ENCODE measurements at places on chromosomes 16 and 17.

- no peak for DNase-seq
Measured at GRCh38 chr16:86362155-86362849, 148.0 kb upstream of the FOXF1 start.

DNA sequence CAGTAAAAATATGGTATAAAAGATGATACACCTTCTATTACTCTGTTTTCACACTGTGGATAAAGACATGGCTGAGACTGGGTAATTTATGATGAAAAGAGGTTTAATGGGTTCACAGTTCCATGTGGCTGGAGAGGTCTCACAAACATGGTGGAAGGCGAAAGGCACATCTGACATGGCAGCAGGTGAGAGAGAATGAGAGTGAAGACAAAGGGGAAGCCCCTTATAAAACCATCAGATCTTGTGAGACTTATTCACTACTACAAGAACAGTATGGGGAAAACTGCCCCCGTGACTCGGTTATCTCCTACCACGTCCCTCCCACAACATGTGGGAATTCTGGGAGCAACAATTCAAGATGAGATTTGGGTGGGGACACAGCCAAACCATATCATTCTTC lies 45.6 kb downstream of the TBC1D26 start:
- DNase-seq: no peak

GRCh38 chr16:27636453-27637240 lies 86.7 kb downstream of the KATNIP start:
- DNase-seq: no peak

GRCh38 chr17:72423286-72423589 lies 302.4 kb downstream of the SOX9 start:
- no peak for DNase-seq

DNA sequence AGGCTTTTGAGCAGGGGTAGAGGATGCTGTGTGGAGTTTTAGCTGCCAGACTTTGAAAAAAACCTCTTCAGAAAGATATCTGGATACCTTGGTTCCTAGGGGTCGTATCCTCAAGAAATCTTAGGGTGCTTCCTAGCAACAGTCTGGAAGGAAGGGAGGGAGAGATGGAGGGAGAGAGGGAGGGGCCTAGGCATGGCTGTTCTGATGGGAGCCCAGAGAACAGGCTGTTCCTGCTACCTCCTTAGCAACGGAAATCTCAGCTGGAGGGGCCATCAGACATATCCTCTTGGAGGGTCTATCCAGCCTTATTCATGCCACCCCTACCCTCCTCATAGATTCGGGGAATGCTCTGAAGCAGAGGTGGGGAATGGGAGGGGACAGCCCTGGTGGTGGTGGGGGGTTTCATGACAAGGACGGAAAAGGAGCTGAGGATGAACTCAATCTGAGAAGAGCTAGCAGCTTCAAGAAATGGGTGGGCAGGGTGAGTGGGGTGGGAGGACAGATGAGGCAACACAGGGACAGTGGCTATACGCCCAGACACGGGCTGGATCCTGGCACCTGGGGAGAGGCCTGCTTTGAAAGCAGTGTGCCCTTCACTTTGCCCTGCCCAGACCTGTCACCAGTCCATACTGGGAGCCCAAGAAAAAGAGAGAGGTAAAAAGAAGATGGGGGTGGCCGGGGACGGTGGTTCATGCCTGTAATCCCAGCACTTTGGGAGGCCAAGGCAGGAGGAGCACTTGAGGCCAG lies 2.9 kb upstream of the THRA start:
- DNase-seq: no peak

DNA sequence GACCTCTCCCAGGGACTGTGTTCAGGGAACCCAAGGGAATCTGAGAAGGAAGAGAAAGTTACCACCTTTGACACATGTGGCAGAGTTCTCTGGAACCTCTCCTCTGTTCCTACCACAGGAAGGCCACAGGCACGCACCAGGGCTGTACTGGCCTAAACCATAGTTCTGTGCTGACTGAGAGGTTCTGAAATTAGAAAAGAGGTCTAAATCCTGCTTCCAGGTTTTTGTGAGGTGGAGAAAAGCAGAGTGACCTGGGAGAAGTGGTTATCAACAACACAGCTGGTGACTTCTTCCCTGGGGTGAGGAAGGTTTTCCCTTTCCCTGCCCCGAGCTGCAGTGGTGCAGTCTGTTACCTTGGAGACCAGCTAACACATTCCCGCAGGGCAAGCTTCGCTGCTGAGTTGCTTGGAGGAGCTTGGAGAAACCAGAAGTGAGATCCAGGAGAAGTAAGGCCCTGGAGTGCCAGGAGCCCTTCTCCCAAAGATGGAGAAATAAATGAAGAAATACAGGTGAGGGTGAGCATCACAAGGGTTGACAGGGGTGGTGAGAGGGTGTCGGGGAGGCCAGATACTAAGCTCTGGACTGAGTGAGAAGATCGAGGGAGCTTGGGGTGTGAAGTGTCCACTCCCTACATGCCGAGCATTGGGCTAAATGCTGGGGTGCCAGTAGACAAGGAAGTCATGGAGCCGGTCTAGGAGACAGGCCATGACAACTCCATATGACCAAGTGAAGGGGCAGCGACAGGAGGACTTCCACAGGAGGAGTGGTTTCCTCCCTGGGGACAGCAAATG lies at the start of gene VWA3A:
VWA3A (plus strand) TSS at position 399 of the 791 bp plus-strand sequence; CDS start at position 496, 97 bp downstream.
- DNase-seq: no peak

- DNase-seq: no peak
Measured at GRCh38 chr16:73289232-73289631, 241.3 kb upstream of the ZFHX3 start.

DNA sequence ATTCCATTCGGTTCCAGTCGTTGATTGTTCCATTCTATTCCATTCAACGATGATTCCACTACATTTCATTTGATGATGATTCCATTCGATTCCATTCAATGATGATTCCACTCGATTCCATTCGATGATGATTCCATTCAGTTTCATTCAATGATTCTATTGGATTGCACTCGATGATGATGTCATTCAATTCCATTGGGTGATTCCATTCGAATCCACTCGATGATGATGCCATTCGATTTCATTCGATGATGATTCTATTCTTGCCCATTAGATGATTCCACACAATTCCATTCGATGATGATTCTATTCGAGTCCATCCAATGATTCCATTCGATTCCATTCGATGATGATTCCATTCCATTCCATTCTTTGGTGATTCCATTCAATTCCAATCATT lies 1283.7 kb downstream of the TP53TG3F start:
- DNase-seq: no peak

DNA sequence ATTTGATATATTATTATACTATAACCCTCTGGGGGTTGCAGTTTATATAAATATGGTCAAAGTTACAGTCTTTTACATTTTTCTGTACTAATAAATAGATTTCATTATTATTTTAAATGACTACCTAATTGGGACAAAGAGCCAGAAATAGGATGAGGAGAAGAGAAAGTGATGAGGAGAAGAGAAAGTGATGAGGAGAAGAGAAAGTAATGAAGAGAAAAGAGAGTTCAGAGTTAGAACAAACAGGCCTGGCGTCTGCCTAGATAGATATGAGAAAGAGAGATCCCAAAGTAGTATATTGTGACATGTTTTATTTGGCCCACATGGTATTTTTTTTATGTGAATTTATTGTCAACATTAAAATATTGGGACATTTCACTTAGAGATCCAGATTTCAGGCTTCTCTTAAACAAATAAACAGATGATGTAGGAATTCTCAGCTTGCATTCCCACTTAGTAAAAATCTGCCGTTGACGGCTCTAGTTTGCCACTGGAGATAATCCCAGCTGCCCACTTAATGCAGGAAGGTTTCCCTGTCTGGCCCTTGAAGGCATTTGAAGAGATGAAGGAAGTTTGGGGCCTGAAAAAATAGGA lies 210.7 kb downstream of the STX8 start:
- DNase-seq: no peak

DNA sequence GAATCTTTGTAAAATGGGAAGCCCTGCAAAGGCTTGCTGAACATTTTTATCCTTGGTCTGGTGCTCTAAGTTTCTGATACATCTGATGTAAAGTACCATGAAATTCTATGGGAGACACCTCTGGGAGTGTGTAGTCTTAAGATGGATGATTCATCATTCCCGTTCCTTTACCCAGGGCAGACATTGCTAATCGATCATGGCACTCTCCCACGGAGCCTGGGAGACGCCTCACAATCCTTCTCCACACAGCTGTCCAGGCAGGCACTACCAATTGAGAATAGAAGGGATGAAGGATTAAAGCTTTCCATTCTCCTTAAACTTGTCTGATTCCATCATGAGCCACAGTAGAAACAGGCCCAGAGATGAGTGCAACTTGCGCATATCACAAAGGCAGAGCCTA lies 144.8 kb downstream of the GSG1L start:
- DNase-seq: no peak

DNA sequence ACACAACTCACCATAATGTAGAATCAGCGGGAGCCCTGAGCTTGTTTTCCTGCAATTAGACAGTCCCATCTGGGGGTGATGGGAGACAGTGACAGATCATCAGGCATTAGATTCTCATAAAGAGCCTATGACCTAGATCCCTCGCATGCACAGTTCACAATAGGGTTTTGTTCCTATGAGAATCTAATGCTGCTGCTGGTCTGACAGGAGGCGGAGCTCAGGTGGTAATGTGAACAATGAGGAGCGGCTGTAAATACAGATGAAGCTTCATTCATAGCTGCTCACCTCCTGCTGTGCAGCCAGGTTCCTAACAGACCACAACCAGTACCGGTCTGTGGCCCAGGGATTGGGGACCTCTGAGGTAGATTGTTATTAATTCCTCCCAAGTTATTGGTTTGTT lies 2.9 kb upstream of the DOK4 start:
- no peak for DNase-seq

DNA sequence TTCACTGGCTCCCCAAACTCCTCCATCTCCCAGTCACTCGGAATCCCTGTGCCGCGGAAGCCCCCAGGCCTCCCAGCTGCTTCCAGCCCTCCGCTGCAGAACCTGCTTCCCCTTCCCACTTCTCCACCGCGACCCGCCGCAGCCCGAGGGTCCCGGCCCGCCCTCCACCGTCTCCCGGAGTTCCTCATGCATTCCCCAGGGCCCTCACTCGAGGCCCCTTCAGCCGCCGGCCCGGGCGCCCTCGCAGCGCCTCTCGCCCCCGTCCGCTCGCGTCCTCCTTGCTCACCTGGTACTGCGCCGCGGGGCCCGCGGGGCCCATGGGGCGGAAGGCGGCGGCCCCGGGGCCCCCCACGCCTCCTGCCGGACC lies 329 bp downstream of the SMARCD2 start:
- DNase-seq: no peak

GRCh38 chr17:73365301-73365874 lies 53.6 kb upstream of the CDC42EP4 start:
- DNase-seq: no peak

- DNase-seq: no peak
Measured at GRCh38 chr16:84717484-84717883, 17.7 kb downstream of the USP10 start.

- no peak for DNase-seq
Measured at GRCh38 chr16:62254372-62254771, 218.1 kb upstream of the CDH8 start.

DNA sequence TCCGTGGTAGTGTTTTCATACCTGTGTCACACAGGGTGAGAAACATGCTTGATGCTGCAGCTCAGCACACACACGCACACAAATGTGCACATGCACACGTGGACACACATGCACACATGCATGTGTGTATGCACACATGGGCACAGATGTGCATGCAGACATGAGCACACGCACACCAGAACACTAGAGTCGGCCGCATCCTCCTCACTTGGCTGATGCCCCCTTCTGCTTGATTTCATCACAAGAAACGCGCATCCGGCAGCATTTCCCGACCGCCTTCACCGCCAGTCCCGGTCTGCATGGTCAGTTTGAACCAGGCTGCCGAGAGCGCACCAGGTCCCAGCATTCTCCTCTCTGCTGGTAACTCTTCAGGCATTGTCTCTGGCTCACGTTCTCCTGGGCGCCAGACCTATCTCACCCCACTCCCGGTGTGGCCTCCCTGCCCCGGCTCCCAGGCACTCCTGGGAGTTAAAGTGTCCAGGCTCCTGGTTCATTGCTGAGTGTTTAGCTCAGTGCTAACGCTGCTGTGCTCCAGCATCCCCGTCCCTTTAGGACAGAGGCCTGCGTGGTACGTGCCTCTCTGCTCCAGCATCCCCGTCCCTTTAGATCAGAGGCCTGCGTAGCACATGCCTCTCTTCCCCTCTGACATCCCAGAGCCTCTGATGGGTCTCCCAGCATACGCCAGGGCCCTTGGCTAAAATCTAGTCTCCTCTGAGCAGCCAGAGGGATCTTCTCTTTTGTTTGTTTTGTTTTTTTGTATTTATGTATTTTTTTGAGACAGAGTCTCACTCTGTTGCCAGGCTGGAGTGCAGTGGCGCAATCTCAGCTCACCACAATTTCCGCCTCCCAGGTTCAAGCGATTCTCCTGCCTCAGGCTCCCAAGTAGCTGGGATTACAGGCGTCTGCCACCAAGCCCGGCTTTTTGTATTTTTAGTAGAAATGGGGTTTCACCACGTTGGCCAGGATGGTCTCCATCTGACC lies 16.0 kb downstream of the BAIAP2 start:
- no peak for DNase-seq

DNA sequence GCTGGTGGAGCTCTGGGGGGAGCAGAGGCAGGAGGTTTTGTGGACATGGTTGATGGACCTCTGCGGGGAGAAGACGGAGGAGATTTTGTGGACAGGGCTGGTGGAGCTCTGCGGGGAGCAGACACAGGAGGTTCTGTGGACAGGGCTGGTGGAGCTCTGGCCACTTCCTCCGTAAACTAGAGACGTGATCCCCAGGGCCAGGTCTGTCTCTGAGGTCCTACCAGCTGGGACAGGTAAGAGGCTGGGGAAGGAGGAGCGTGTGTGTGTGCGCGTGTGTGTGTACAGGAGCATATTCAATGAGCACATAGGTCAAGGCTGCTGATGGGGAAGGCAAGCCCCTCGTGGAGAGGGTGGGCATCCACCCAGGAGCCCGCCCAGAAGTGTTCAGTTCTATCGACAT lies 20.6 kb downstream of the RPH3AL start:
- no peak for DNase-seq

GRCh38 chr17:66301864-66302741 lies at the start of gene PRKCA:
PRKCA (plus strand) TSS chr17:66302613.
- DNase-seq: peak; percentile 30

Measured in stimulated activated CD8-positive, alpha-beta memory T cell treated with anti-CD3 and anti-CD28 coated beads, Interleukin-15, amount 100 ng/mL, for 1 hour (primary cell).